ENCODE measurements at places on chromosomes 4 and X. TPM values are rescaled to one million over a fixed set of nuclear protein-coding genes. Genes with fewer than 3 reads are reported as not detected.

Gene CFP
- polyA plus RNA-seq: 0.85 TPM

GRCh38 chrX:153312041-153312440, 9.5 kb downstream of the PNMA6F start:
- DNase-seq: no peak

DNA sequence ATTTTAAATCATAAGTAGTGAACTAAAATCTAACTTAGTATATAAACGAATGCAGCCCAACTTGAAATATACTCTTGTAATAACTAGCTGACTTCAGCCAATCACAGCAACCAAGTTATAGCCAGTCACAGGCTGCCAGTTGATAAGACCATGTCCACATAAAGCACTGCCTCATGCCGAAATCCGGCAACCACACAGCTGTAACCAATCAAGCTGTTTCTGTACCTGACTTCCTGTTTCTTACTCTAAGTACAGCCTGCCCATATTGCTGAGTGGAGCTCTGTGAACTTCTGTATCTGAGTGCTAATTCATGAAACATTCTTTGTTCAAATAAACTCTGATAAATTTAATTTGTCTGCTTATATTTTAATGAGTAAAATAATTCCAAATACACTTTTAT, 805.3 kb upstream of the EPHA5 start:
- no peak for DNase-seq

- no peak for DNase-seq
These were observed 876 bp downstream of the KLHL2 start for GRCh38 chr4:165208221-165208652.

Gene CT83
- polyA plus RNA-seq: not detected

DNA sequence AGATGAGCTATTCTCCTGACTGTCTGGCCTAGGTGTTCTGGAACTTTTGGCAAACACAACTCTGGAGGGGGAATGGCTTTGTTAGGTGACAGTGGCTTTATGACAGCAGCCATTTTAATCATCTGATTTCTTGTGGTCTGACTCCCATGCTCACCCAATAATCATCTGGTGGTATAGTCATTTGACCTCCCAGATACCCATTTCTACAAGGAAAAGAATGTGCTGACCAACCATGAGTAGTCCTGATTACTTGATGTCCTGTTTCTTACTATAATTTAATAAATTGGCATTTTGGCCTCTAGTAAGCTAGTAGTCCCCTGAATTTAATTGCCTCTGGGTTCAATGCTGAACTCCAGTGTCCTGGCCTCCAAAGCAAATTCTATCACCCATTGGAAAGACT, 109.9 kb upstream of the DUSP21 start:
- no peak for DNase-seq

GRCh38 chr4:113844369-113844768, 82.8 kb upstream of the CAMK2D start:
- DNase-seq: no peak

Data from left kidney (tissue), 8 donors.